ENCODE measurements at places on chromosomes 7 and 10. TPM values are rescaled to one million over a fixed set of nuclear protein-coding genes. Genes with fewer than 3 reads are reported as not detected.

- DNase-seq = no peak
These were observed 76.6 kb upstream of the PTPRZ1 start for GRCh38 chr7:121796381-121796780.

SEMA3C gene
- polyA plus RNA-seq = 12.3 TPM

EBF3 gene
- polyA plus RNA-seq = 1.4 TPM

CPN1 gene
- polyA plus RNA-seq = not detected
